ENCODE measurements at places on chromosomes 3 and 15. TPM values are rescaled to one million over a fixed set of nuclear protein-coding genes. Genes with fewer than 3 reads are reported as not detected.

The GLCE gene
- 38.9 TPM for polyA plus RNA-seq

- H3K4me3 ChIP-seq, result no peak overlapping the region
- H3K27me3 ChIP-seq, result no peaks in the 10 kb centered on the region
- DNase-seq, result no peak
- peaks cover 83% of the 10 kb centered on the region for H3K36me3 ChIP-seq
- H3K27ac ChIP-seq, result no peak overlapping the region
Observed at GRCh38 chr3:49012441-49013017, 5.3 kb downstream of the WDR6 start.

The GOLGA6L2 gene
- polyA plus RNA-seq, result not detected

The KLHL40 gene
- polyA plus RNA-seq, result 0.01 TPM

DNA sequence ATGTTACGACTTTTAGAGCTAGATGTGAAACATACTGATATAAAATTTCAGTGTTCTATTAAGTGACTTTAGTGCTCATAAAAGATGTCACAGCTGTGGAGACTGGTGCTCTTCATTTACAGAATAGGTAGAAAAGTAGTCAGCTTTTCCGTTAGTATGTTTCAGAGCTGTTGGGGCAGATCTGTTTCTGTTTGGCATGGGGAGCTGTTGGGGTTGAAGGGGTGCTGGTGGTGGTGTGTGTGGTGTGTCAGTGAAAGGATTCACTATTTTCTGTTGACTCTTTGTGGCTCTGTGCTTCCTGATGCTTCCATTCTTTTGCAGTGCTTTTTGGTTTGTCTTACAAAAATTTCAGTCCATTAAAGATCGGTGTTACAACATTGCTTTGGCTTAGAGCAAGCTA lies 3.2 kb downstream of the UBE2E2 start:
- peaks cover 6% of the 10 kb centered on the region for H3K4me1 ChIP-seq
- no peaks in the 10 kb centered on the region for H3K27me3 ChIP-seq
- H3K27ac ChIP-seq, result no peak overlapping the region
- H3K36me3 ChIP-seq, result no peaks in the 10 kb centered on the region
- H3K4me3 ChIP-seq, result no peak overlapping the region

GRCh38 chr3:131912255-131912654 lies 122.6 kb downstream of the CPNE4 start:
- H3K27me3 ChIP-seq, result no peaks in the 10 kb centered on the region
- H3K36me3 ChIP-seq, result no peaks in the 10 kb centered on the region
- H3K4me1 ChIP-seq, result no peaks in the 10 kb centered on the region
- no peak for DNase-seq
- no peak overlapping the region for H3K27ac ChIP-seq
- H3K4me3 ChIP-seq, result no peak overlapping the region

The TRH gene
- polyA plus RNA-seq, result not detected

GRCh38 chr3:46538803-46539442 lies 27.2 kb downstream of the LRRC2 start:
- H3K27me3 ChIP-seq, result no peaks in the 10 kb centered on the region
- no peak overlapping the region for H3K4me3 ChIP-seq
- peak; percentile 18 for DNase-seq
- no peak overlapping the region for H3K27ac ChIP-seq

GRCh38 chr15:55613727-55614126 lies 25.6 kb upstream of the PYGO1 start:
- DNase-seq, result no peak
- H3K36me3 ChIP-seq, result no peaks in the 10 kb centered on the region
- no peak overlapping the region for H3K4me3 ChIP-seq
- no peak overlapping the region for H3K27ac ChIP-seq
- no peaks in the 10 kb centered on the region for H3K27me3 ChIP-seq

- H3K36me3 ChIP-seq, result no peaks in the 10 kb centered on the region
- no peak overlapping the region for H3K4me3 ChIP-seq
- H3K27me3 ChIP-seq, result no peaks in the 10 kb centered on the region
Observed at GRCh38 chr3:195198426-195199346, 72.3 kb downstream of the XXYLT1 start.

The SLC2A2 gene
- polyA plus RNA-seq, result 212 TPM

The RBMS3 gene
- polyA plus RNA-seq, result 6.4 TPM

The MB21D2 gene
- 16.6 TPM for polyA plus RNA-seq

GRCh38 chr3:35522450-35522849 lies 116.9 kb upstream of the ARPP21 start:
- no peaks in the 10 kb centered on the region for H3K27me3 ChIP-seq
- no peak overlapping the region for H3K27ac ChIP-seq
- no peaks in the 10 kb centered on the region for H3K4me1 ChIP-seq
- H3K4me3 ChIP-seq, result no peak overlapping the region
- no peaks in the 10 kb centered on the region for H3K36me3 ChIP-seq
- DNase-seq, result no peak

The RYR3 gene
- not detected for polyA plus RNA-seq

The ADGRG7 gene
- polyA plus RNA-seq, result 48.4 TPM

DNA sequence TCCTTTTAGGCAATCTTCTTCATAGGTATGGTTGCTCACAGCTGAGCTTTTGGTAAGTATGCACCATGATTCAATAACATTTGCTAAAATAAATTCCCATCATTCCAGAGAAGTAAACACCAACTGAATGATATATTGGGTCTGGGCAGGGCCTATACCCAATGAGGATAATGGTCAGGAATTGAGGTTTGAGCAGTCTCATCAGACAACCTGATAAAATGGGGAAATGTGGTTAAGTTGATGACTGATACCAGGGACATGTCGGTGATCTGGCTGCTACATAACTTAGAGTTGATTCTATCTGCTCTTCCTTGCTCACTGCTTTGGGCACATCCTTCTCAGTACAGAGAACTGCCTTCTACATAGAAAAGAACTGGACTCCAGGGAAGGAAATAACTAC lies 92.9 kb downstream of the GPR156 start:
- no peaks in the 10 kb centered on the region for H3K27me3 ChIP-seq
- DNase-seq, result no peak
- H3K27ac ChIP-seq, result no peak overlapping the region
- no peaks in the 10 kb centered on the region for H3K4me1 ChIP-seq
- no peak overlapping the region for H3K4me3 ChIP-seq

GRCh38 chr3:98073486-98073885 lies 13.5 kb upstream of the OR5AC2 start:
- H3K27ac ChIP-seq, result no peak overlapping the region
- no peak overlapping the region for H3K4me3 ChIP-seq
- no peak for DNase-seq
- H3K4me1 ChIP-seq, result no peaks in the 10 kb centered on the region
- H3K27me3 ChIP-seq, result no peaks in the 10 kb centered on the region

The CPLX3 gene
- 1.1 TPM for polyA plus RNA-seq

DNA sequence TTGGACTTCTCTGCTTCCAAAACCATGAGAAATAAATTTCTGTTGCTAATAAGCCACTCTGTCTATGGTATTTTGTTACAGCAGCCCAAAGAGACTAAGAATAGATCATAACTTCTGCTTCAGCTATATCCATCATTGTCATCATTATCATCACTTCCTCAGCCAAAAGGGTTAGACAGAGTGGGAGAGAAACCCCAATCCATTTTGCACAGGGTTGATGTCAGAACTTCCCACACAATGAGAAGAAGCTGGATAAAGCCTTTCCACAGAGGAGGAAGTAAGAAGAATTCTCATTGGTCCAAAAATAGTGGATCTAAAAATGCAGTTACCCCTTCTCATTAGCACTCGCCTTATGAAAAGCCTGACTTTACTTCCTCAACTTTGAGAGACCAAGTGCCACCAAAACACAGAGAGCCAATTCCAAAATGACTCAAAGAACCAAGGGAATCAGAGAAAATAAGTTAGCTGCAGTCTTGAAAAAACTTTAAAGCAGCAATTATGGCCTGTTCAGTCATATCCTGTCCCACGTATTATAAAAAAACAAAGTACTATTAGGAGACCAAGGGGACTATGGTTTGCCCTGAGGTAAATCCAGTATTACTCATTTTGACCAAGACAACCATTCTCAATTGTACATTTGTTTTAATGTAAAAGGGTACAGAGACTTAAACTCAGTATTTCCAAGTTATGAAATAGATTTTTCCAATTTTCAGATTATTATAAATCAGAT lies 80.2 kb downstream of the WNT5A start:
- H3K4me1 ChIP-seq, result no peaks in the 10 kb centered on the region
- no peak overlapping the region for H3K27ac ChIP-seq
- no peaks in the 10 kb centered on the region for H3K27me3 ChIP-seq

GRCh38 chr15:41930221-41930866 lies 36.5 kb upstream of the SPTBN5 start:
- no peak overlapping the region for H3K27ac ChIP-seq
- H3K27me3 ChIP-seq, result no peaks in the 10 kb centered on the region
- H3K4me3 ChIP-seq, result no peak overlapping the region
- H3K4me1 ChIP-seq, result peaks cover 22% of the 10 kb centered on the region

DNA sequence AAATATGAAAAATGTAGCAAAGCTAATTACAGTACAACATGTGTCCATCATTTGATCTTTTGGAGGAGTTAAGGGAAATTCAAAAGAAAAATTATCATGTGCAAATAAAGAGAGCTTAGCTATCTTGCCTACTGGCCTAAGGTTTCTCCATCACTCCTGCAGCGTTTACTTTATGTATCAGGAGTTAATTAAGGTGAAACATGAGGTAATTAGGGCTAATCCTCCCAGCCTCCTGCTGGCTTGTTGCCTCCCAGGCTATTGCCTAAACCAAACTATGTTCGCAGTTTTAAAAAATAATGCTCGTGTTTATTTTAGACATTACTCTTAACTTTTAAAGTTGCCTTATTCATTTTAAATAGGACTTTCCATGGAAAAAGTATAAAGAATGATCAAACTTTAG lies 367.5 kb downstream of the ROBO2 start:
- H3K36me3 ChIP-seq, result no peaks in the 10 kb centered on the region
- H3K27ac ChIP-seq, result no peak overlapping the region
- H3K4me1 ChIP-seq, result no peaks in the 10 kb centered on the region
- H3K27me3 ChIP-seq, result no peaks in the 10 kb centered on the region

The RASSF1 gene
- polyA plus RNA-seq, result 16.3 TPM

- DNase-seq, result no peak
- H3K36me3 ChIP-seq, result no peaks in the 10 kb centered on the region
- H3K27me3 ChIP-seq, result no peaks in the 10 kb centered on the region
- peak overlapping the region; percentile 97 for H3K27ac ChIP-seq
Observed at GRCh38 chr3:142225885-142226215, 465 bp upstream of the GK5 start.

The HRG gene
- polyA plus RNA-seq, result not detected

DNA sequence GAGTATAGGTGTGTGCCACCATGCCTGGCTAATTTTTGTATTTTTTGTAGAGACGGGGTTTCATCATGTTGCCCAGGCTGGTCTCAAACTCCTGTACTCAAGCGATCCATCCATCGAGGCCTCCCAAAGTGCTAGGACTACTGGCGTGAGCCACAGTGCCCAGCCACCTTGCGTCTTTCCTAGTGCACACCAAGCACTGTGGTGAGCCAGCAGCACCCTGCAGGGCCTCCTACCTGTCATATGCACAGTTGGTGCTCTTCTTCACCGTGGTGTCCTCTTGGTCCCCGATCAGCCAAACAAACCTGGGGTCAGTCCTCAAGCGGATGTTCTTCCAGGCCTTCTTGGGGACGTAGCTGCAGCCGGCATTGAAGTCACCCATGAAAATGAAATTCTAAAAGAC lies 13.2 kb downstream of the DNASE1L3 start:
- H3K27me3 ChIP-seq, result no peaks in the 10 kb centered on the region
- H3K4me1 ChIP-seq, result no peaks in the 10 kb centered on the region
- H3K36me3 ChIP-seq, result no peaks in the 10 kb centered on the region

DNA sequence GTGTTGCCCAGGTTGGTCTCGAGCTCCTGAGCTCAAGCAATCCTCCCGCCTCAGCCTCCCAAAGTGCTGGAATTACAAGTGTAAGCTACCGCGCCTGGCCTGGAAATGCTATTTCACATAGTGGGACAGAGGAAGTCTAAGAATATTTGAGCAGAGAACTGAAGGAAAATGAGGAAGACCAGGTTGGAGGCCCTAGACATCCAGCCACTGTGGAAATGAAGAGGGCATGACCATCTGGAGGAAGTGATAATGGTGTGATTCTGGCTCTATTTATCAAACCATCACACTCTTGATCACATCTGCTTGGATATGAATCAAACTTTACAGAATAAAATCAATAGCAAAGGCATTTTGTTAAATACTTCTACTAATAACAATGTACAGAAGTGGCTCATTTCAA lies 65.9 kb upstream of the ARHGEF3 start:
- no peak overlapping the region for H3K27ac ChIP-seq
- H3K36me3 ChIP-seq, result no peaks in the 10 kb centered on the region
- DNase-seq, result no peak
- no peaks in the 10 kb centered on the region for H3K27me3 ChIP-seq
- H3K4me3 ChIP-seq, result no peak overlapping the region

GRCh38 chr3:164049847-164050246 lies 1028.4 kb downstream of the SI start:
- H3K4me1 ChIP-seq, result no peaks in the 10 kb centered on the region
- no peak overlapping the region for H3K4me3 ChIP-seq
- no peak overlapping the region for H3K27ac ChIP-seq
- no peaks in the 10 kb centered on the region for H3K36me3 ChIP-seq
- DNase-seq, result no peak
- no peaks in the 10 kb centered on the region for H3K27me3 ChIP-seq

- no peaks in the 10 kb centered on the region for H3K27me3 ChIP-seq
- no peaks in the 10 kb centered on the region for H3K36me3 ChIP-seq
- H3K4me1 ChIP-seq, result no peaks in the 10 kb centered on the region
- DNase-seq, result no peak
- no peak overlapping the region for H3K27ac ChIP-seq
- no peak overlapping the region for H3K4me3 ChIP-seq
Observed at GRCh38 chr3:114447950-114448479, 154.2 kb downstream of the TIGIT start.

The ALDH1A3 gene
- 3.8 TPM for polyA plus RNA-seq

DNA sequence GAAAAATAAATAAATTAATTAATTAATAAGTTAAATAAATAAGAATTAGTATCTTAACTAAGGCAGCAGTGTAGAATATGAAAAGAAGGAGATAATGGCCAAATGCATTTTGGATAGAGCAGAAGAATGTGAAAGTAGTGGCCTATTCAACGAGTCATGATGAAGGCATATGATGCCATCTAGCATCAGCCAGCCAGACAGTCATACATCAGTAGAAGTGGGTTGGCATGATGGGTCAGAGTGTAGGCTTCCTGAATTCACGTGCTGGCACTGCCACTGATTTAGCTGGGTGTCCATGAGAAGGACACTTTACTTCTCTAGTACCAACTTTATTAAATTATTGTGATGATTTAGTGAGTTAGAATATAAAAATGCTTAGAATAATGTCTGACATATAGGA lies 256.1 kb upstream of the ARPP21 start:
- no peak overlapping the region for H3K4me3 ChIP-seq
- no peaks in the 10 kb centered on the region for H3K27me3 ChIP-seq
- no peak overlapping the region for H3K27ac ChIP-seq
- H3K4me1 ChIP-seq, result no peaks in the 10 kb centered on the region
- H3K36me3 ChIP-seq, result no peaks in the 10 kb centered on the region

Data from small intestine (tissue), 16 donors.